ENCODE measurements at places on chromosomes 5 and 9.

DNA sequence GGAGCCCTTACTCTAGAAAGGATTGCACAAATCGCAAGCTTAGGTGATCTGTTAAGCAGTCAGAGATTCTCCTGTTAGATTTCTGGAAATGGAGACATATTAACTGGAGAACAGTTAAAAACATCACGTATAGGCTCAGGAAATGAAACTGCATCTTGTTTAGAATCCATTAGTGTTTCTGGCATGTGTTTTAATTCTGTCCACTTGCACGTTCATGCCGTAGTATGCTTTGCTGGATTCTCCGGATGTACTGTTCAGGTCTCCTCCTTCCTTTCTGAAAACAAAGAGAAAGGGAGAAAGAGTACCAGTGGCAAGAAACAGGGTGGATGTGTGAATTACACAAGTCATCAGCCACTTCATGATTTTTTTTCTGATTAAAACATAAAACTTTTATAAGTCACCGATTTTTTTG is 2.5 kb upstream of the RGMB start:
- DNase-seq: no peak

DNA sequence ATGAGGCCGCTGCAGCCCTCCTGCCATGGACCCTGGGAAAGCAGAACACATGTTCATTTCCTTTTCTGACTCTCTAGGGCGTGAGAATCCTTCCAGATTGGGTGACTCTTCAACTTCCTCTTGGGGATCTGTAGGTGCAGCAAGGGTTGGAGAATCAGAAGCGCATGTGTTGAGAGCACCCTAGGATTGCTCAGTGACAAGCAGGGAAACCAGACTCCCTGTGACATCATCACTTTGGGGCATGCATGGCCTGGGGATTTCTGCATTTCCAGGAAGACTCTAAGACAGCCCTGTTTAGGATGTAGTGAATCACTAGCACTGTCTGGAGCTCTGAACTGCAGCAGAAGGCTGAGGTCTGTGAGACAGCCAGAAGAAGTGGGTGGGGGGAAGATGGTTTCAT is 15.1 kb upstream of the LCP2 start:
- DNase-seq: peak; percentile 74

GRCh38 chr5:180026320-180026719 is 45.2 kb downstream of the RNF130 start:
- DNase-seq: no peak

- no peak for DNase-seq
Measured at GRCh38 chr9:9783211-9783610, 829.6 kb downstream of the PTPRD start.

Data from stimulated activated CD8-positive, alpha-beta memory T cell treated with anti-CD3 and anti-CD28 coated beads, Interleukin-4, amount 100 ng/mL, for 48 hours (primary cell).